ENCODE measurements at places on chromosomes 7 and 10. TPM values are rescaled to one million over a fixed set of nuclear protein-coding genes. Genes with fewer than 3 reads are reported as not detected.

Gene FGL2
- 135 TPM for total RNA-seq

- H3K4me3 ChIP-seq = no peak overlapping the region
- DNase-seq = no peak
- H3K4me1 ChIP-seq = peaks cover 24% of the 10 kb centered on the region
- no peaks in the 10 kb centered on the region for H3K27me3 ChIP-seq
- H3K36me3 ChIP-seq = peaks cover 14% of the 10 kb centered on the region
- H3K27ac ChIP-seq = no peak overlapping the region
Measured at GRCh38 chr10:530717-531116, 158.8 kb downstream of the DIP2C start.

- H3K27ac ChIP-seq = no peak overlapping the region
- no peaks in the 10 kb centered on the region for H3K27me3 ChIP-seq
- peaks cover 4% of the 10 kb centered on the region for H3K36me3 ChIP-seq
- H3K4me3 ChIP-seq = no peak overlapping the region
Measured at GRCh38 chr7:26183545-26184280, 16.8 kb downstream of the HNRNPA2B1 start.

GRCh38 chr7:55250313-55250712 is 114.8 kb upstream of the LANCL2 start:
- H3K36me3 ChIP-seq = no peaks in the 10 kb centered on the region
- H3K27ac ChIP-seq = no peak overlapping the region
- peaks cover 11% of the 10 kb centered on the region for H3K4me1 ChIP-seq
- H3K4me3 ChIP-seq = no peak overlapping the region
- no peak for DNase-seq
- peaks cover 7% of the 10 kb centered on the region for H3K27me3 ChIP-seq

GRCh38 chr7:130345725-130346124 is 1.1 kb downstream of the CPA5 start:
- DNase-seq = no peak
- H3K4me3 ChIP-seq = no peak overlapping the region
- H3K27ac ChIP-seq = no peak overlapping the region
- H3K36me3 ChIP-seq = no peaks in the 10 kb centered on the region

Gene FZD1
- total RNA-seq = 23.9 TPM

DNA sequence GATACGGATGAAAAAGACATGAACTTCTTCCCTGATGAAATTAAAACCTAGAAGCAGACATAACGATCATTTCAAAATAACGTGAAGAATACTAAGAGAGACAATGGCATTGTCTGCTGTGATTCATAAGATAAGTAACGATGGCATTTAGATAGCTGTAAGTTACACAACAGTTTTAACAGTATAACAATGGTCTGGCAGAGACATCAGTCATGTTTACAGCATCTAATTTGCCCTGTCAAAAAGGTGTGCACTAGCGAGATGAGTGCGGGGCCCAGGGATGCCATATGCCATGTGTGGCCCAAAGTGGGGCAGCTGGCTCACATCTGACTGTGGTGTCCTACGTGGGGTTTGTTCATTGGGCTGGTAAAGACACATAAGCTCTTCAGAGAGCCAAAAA is 55.7 kb upstream of the RHEB start:
- H3K4me1 ChIP-seq = no peaks in the 10 kb centered on the region
- no peak for DNase-seq
- H3K36me3 ChIP-seq = peaks cover 7% of the 10 kb centered on the region
- no peaks in the 10 kb centered on the region for H3K27me3 ChIP-seq

Gene LIPJ
- 0.28 TPM for total RNA-seq

Gene PLAU
- total RNA-seq = 4.7 TPM

Gene CC2D2B
- 3.0 TPM for total RNA-seq

- no peaks in the 10 kb centered on the region for H3K36me3 ChIP-seq
- no peak for DNase-seq
- H3K27me3 ChIP-seq = no peaks in the 10 kb centered on the region
- H3K4me3 ChIP-seq = no peak overlapping the region
- H3K4me1 ChIP-seq = peaks cover 4% of the 10 kb centered on the region
Measured at GRCh38 chr10:51815723-51816122, 116.3 kb upstream of the CSTF2T start.

GRCh38 chr7:47528471-47528870 is 53.4 kb downstream of the TNS3 start:
- H3K27ac ChIP-seq = no peak overlapping the region
- DNase-seq = no peak
- no peaks in the 10 kb centered on the region for H3K27me3 ChIP-seq
- H3K36me3 ChIP-seq = peaks cover 41% of the 10 kb centered on the region

Gene GPNMB
- 47.6 TPM for total RNA-seq

Gene PSMG3
- total RNA-seq = 16.3 TPM

DNA sequence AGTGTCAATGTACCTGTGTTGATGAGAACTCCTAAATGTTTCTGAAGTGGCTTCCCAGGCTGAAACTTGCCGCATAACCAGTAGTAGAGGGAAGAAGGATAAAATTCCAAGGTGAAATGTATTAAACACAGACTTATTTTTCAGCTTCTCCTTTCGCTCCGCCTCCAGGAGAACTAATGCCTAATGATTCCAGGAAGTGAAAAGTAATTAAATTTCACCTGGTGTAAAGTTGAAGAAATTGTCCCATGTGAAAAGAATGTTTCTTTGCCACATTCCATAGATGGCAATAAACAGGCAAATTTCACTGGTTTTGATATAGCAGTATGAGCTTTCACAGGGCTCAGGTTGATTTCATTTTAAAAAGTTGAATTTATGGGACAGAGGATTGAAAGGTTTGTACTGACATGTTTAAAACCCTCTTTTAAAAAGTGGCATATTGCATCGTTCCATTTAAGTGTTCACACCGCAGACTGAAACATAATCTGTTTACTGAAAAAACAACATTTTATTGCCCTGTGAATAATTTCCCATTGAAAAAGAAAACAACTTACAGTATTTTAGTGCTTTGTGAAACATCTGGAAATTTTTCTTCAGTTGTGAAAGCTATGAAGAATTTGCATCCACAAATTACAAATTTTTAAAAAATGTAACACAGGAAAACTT is 453.4 kb upstream of the NFE2L3 start:
- no peaks in the 10 kb centered on the region for H3K36me3 ChIP-seq
- no peaks in the 10 kb centered on the region for H3K27me3 ChIP-seq
- H3K4me3 ChIP-seq = no peak overlapping the region

Gene ERCC6
- 15.7 TPM for total RNA-seq

GRCh38 chr7:44387389-44387788 is 62.0 kb upstream of the CAMK2B start:
- H3K4me1 ChIP-seq = peaks cover 36% of the 10 kb centered on the region
- H3K27ac ChIP-seq = no peak overlapping the region
- H3K4me3 ChIP-seq = no peak overlapping the region
- H3K27me3 ChIP-seq = no peaks in the 10 kb centered on the region
- DNase-seq = no peak
- peaks cover 66% of the 10 kb centered on the region for H3K36me3 ChIP-seq

All from spinal cord (tissue), 10 donors.